ENCODE measurements at places on chromosomes 6 and 20. TPM values are rescaled to one million over a fixed set of nuclear protein-coding genes. Genes with fewer than 3 reads are reported as not detected.

The NRN1 gene
- 3.1 TPM for total RNA-seq

DNA sequence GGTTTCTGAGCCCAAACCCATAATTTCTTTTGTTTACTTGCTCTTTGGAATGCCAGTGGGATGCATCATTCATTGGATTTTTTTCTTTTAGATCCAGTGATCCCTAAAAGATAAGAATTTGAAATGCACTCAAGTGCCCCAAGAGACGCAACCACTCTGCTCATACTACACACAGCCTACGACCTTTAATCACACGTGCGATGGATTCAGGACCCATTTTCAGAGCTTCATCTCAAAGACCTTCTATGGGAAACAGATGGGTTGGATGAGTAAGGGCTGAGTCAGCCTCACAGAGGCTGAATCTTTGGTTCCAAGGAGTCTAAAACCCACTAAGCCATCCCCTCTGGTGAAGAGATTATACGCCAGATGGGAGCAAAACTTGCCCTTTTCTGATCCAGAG, 265.5 kb upstream of the EXOC2 start:
- DNase-seq: no peak

DNA sequence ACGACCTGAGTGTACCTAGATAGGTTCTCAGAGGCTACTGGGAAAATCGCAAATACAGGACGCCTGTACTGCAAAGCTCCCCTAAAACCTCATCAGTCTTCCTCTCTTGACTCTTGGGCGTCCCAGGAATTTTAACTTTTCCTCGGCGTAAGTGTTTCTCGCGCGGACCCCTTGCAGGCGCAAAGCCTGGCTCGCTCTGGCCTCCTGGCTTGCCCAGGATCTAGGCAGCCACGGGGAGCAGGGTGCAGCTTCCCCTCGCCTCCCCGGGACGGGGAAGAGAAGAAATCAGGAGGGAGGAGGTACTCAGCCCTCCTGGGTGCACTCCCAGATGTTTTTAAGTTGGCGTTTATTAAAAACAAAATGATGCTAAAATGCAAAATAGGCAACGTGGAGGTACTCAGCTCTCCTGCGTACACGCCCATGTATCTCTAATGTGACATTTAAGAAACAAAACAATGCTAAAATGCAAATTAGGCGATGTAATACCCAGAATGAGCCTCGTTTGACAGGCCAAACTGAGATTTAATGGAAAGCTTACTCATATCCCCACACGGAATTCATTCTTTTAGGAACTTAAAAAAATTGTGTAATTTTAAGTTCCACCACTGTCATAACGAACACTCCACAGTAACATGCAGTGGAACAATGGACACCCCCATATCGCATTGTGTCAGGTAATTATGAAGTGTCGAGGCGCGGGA, 1.6 kb upstream of the SOBP start:
- no peak for DNase-seq

DNA sequence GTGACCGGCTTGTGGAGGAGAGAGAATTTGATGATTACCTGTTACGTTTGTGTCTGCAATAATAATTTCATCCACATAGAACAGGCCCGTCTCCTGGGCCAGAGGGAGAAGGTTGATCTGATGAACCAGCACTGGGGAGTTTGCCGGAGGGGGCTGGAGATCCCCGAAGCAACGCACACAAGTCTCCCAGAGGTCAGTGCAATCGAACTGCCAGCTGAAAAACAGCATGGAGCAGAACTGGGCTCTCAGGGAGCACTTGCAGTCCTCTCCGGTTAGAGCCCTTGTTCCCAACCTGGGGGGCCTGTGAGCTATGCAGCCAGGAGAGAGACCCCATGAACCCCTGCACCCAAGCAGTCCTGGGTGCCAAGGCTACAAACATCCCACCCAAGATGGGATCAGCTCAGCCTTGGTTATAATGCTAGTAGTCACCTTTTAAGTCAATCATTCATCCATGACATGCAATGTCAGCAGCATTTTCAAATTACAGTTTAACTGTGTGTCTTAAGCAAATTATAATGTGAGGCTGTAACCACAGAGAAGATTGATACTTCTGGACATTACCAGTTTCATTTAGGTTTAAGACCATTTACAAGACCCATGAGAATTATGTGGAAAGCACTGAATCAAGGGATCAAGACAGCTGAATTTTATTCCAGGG, 34.2 kb downstream of the PKHD1 start:
- DNase-seq: no peak

- DNase-seq: no peak
These were observed 108.8 kb upstream of the PMEPA1 start for GRCh38 chr20:57818418-57819181.

DNA sequence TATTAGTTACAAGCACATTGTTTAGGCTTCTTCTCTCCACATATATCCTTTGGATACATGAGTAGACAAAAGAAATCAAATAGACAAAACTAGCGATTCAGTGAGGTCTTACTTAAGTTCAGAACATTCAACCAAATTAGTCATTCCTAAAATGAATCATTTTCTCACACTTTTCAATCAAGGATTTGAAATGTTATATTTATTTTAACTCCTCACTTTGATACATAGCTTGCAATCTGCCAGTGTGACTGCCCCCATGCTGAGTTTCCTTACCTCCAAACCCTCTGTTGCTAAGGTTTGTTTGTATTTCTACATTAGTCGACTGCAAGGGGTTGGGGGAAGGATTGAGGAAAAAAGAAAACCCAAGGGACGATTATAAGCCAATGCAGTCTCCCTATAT, 3.5 kb upstream of the MOXD1 start:
- no peak for DNase-seq

DNA sequence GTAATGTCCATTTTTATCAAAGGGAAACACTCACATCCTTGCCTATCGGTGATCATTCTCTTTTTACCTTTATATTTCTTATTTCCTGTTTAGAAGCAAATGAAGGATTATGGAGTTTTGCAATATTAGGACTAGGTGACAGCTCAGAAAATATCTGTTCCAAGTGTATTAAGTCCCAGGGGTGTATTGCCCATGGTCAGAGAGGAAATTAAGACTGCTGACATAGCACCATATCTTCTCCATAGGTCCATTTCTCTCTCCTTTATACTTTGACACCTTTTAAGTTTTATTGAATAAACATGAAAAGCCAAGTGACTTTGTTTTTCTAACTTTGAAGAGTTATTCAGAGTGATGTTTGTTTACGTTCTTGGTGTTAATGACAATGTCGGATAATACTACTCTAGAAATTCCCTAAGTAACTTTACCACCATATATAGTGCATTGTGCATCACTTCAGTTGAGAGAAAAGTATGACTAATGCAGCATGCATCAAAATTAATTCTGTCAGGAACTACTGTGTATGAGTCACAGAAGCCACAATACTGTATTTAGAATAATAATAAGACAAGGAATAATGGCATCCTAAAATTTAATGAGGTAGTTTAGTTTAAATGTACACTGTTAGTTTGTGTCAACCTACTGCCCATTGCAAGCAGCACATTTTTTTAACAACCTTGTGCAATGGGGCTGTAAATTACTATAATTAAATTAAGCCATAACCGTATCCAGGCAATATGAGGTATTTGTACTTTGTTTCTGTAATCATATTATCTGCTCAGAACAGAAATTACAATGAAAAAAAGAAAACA, 474.4 kb upstream of the RNF217 start:
- peak; percentile 72 for DNase-seq

- DNase-seq: no peak
These were observed 115.0 kb downstream of the OGFRL1 start for GRCh38 chr6:71403422-71404134.

GRCh38 chr6:27599859-27600532, 127.1 kb upstream of the ZNF184 start:
- DNase-seq: no peak

The DNMT3B gene
- total RNA-seq: 7.5 TPM

DNA sequence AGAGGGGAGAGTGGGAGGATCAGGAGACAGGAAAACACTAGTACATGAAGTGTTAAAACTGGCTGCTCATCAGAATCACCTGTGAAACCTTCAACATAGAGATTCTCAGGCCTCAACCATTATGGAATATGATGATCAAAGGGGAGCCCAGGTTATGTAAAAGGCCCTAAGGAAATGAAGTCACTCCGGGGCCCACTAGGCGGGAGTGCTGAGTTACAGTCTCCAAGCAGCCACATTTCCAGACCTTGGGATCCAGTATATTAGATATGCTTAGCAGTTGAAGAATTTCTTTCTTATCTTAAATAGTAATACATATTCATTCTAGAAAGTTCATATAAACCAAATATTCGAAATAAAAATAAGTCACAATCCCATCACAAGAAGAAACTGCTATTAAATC, 476.3 kb downstream of the PRKN start:
- no peak for DNase-seq

- no peak for DNase-seq
These were observed 796.5 kb downstream of the PRIM2 start for GRCh38 chr6:58113960-58114359.

DNA sequence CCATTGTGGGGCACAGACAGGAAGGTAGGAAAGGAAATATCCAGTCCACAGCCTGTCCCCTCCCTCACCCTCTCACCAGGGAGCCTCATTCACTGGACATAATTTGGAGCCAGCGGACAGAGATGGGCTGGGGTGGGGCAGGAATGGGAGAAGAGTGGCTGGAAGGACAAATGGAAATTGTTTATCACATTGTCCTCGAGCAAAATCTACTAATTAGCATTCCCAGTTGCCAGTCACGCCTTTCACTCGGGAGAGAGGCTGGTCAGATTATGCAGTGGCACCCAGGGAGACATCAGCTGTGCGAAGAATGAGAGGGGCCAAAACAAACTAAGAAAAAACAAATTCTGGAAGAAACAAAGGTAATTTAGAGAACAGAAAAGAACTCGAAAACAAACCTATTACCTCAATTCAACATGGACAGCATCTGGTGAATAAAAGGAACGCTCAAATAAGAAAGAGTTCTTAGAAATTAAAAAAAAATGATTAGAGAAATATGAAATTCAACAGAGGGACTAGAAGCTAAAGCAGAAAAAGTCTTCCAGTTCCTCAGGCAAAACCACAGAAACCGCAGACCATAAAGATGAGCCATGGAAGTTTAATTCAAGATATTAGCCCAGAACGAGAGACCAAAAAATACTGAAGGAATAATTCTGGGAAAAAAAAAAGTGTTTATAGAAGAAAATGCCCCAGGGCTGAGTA, 108.5 kb upstream of the RALGAPA2 start:
- no peak for DNase-seq

The TGIF2 gene
- 21.2 TPM for total RNA-seq

GRCh38 chr20:37198932-37199660, 19.7 kb upstream of the MROH8 start:
- DNase-seq: no peak

DNA sequence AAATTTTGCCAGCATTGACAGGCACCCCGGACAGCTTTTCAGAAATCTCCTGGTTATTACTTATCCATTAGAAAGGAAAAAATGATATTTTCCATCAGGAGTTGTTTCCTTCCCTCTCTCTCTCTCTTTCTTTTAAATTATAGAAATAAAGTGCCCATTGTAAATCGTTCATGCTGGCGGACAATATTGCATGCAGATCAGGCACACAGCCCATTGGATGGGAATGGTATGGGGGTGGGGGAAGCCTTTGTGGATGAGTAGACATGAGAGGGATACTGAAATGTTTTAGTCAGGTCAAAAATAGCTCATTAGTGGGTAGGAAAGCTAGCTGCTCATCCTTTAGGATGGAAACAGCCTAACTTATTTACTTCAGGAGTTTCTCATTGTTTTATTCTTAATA, 764.9 kb upstream of the MMS22L start:
- DNase-seq: no peak

- no peak for DNase-seq
These were observed 8.8 kb downstream of the CYP24A1 start for GRCh38 chr20:54165014-54165413.

The FHL5 gene
- not detected for total RNA-seq

The MUCL3 gene
- total RNA-seq: not detected

GRCh38 chr20:917416-917815, 1.3 kb upstream of the ANGPT4 start:
- DNase-seq: no peak

- DNase-seq: no peak
These were observed 207.5 kb downstream of the HIVEP2 start for GRCh38 chr6:142737368-142738034.

- no peak for DNase-seq
These were observed 104.7 kb downstream of the BMP7 start for GRCh38 chr20:57161478-57162361.

- no peak for DNase-seq
These were observed 17.5 kb downstream of the KCNQ2 start for GRCh38 chr20:63454731-63455567.

DNA sequence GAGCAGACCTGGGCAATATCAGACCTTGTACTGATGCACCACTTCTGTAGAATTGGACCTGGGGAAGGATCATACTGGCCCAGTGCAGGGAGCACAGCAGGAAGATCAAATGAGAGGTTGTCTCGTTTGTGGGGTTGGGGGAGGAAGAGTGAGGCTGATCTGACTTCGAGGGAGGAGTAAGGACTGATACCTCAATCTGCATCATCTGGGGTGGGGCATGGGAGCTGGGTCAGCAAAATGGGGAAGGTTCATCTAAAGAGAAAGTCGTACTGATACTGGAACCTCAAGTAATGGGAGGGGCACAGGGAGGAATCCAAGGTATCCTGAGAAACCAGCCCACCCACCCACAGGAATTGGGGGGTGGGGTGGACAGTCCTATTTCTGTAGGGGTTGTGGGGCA, 3.7 kb downstream of the RNF39 start:
- DNase-seq: no peak

The CALHM4 gene
- not detected for total RNA-seq

The FAM110A gene
- 6.2 TPM for total RNA-seq

DNA sequence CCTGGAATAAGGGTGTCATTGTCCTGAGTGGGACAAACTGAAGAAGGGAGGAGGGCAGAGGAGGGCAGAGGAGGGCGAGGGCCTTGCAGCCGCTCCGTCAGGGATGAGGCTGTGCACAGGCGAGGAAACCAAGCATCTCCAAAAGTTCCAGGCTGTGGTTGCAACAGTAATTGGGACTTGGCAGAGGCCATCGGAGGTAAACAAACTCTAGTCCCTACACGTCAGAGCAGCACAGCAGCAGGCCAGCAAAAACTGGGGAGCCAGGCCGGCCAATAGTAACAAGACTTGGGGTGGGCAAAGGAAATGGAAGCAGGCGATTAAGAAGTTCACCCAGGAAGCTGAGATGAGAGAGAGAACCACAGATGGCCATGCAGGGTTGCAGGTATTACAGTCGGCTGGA, 142.8 kb downstream of the SMOC2 start:
- no peak for DNase-seq

The UNC5CL gene
- 1.8 TPM for total RNA-seq

GRCh38 chr6:137950581-137950980, 83.5 kb downstream of the TNFAIP3 start:
- no peak for DNase-seq

DNA sequence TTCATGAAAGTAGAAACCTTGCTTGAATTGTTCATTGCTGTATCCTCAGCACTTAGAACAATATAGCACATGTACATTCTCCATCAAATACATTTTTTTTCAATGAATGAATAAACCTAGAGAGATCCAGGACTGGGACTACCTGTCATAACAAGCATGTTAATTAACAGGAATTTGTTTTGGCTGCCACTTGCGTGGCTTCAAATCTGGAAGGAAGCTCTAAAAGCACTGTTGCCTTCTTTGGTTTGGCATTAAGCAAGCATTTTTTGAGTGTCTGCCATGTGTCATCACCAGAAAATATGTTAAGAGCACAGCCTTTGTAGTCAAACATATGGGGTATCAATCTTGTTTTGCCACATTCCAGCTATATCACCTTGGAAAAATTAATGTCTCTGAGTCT, 131.9 kb upstream of the BACH2 start:
- DNase-seq: no peak
